Type B pancreatic cell (in vitro differentiated cells): ENCODE measurements at places on chromosomes 2 and 18.

DNA sequence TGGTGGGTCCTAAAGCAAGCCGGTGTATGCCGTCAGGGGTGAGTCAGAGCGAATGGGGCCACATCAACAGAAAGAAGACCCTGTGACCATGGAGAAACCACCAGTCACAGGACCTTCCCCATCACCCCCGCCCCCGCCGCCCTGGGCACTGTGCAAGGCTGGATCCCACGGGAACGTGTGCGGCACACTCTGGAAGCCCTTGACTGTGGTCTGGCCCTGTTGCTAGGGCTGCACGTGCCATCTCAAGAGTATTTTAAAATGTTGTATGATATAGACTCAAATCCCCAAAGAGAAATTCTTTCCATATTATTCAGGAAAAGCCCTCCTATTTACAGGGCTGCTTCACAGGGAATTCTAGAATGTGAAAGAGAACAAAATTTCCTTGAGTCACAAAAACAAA is 174.8 kb downstream of the BCL2 start:
- no peak for DNase-seq

GRCh38 chr2:197673106-197673505 is 2.3 kb downstream of the RFTN2 start:
- no peak for DNase-seq

GRCh38 chr2:74328074-74328473 is 15.1 kb downstream of the SLC4A5 start:
- DNase-seq: no peak

GRCh38 chr18:62334120-62334519 is 9.0 kb downstream of the TNFRSF11A start:
- DNase-seq: no peak

GRCh38 chr2:104982111-104982510 is 55.8 kb upstream of the MRPS9 start:
- no peak for DNase-seq
